Memory B cell (primary cell): ENCODE measurements at places on chromosomes 2 and 18.

DNA sequence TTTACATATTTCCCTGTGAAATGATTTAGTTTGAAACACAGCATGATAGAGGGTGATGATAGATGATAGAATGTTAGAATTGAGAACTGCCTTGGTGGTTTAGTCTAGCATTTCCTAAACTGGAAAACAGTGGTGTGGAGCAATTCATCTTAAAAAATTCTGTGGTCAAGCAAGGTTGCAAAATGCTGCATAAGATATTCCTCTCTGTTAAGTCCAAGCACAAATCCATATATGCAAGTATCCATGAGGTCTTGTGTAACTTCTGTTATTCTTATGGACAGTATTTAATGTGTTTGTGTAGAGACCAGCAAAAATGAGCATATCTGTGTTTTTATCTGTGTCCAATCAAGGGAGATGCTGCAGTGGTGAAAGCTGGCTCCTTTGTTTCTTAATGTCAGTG, 30.0 kb downstream of the CPS1 start:
- no peak for DNase-seq

DNA sequence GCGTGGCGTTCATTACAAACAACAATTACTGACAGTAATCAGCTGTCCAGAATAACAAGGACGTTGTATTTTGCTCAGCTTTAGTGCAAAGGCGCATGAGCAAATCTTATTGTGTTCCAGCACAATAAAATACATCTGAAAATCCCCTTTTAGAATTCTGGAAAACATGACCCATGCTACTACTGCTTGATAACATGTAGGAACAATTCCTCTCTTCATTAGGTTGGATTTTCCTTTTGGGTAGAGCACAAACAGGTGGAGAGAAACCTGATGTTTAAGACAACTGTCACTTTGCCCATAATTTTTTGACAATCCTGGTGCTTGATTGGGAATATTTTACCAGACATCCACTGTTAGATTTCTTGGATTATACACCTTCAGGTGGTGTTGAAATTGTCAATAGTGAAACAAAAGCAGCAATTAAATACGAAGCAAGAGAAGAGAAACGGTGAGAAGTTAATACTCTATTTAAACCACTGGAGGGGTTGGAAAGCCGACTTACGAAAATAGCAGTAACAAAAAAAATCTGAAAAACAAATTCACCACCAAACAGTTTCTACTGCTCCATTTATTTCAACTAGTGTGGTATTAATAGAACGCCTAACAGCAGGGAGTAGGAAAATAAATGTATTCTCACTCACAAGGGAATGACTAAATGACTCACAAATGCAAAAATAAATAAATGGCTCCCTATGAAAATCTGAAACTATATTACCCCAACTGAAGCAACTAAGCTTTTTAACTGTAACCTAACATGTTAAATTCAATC, 102.7 kb downstream of the CPO start:
- no peak for DNase-seq

DNA sequence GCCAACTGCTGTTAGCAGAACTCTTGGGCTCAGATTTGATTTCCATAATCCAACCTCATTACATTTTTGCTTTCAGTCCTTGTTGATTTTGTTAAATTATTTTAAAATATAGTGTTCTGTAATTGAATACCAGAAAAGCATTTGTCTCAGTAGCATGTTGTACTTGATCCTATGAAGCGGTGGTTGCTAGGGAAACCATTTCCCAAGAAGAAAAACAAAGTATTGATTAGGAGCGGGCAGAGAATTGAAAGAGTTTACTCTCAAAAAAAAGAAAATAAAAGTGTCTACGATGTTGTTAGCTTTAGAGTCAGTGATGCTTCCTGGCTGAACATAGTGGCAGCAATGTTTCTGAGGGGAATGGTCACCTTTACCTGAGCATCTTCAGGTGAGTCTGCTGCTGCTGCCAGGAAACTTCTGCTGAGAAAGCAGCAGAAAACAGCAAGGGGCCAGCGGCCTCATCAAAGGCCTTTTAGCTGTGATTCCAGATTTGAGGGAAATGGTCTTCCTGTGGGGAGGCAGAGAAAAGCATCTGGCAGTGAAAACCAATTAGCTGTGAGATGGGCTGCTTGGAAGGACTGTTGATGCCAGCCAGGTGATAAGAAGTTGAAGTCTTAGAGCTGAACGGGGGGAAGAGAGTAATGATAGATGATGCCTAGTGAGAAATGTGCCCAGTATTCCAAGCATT, 37.1 kb downstream of the CRIM1 start:
- no peak for DNase-seq

DNA sequence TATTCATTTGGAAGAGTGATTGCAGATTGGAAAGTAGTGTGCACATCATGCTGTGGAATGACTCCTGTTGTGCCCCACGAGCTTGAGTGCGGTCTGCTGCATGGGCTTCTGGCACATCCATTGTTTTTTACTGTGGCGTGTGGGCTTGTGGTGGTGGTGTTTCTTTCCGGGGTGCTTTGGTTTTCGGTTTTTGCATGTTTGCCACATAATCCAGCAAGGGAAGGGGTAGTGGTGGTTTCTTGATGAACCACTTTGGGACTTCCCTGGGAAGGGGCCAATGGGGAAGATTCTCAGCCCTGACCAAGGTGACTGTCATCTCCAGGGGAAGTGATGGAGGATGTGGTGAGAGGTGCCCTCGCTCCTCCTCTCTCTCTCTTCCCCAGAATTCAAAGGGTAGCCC, 57.0 kb downstream of the COA5 start:
- DNase-seq, result no peak

GRCh38 chr2:126862730-126863129, 36.0 kb upstream of the TEX51 start:
- DNase-seq, result no peak

DNA sequence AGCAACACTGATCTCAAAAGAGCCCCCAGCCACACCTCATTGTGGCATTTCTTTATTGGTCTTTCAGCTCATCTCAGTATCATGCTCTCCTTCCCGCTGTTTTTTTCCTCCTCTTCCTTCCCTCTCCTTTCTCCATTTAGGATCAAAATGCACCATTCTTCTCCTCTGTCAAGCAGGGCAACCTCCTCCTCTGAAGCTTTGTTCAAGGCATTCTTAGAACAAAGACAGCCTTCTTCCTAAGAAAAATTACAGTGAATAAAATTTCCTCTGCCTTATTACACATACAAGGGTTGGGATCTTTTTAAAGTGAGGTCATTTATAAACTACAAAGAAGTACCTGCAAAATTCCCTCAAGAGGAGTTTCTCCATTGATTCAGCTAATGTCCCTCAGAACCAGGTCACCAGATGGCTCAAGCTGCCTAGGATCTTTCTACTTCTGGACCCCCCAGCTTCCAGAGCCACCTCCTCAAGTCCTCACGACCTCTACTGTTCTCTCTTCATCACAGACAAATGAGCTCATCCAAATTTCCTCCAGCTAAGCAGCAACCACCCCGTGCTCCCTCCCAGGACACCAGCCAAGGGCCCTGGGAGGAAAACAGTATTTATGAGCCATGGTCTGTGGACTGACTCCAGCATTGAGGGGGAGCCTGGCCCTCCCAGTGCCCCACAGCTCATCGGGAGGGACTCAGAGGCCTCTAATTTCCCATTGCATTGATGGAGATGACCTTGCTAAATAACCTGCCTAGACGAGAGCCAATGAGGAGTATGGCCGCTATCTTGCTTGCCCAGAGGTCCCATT, 18.0 kb downstream of the SFXN5 start:
- DNase-seq, result no peak

DNA sequence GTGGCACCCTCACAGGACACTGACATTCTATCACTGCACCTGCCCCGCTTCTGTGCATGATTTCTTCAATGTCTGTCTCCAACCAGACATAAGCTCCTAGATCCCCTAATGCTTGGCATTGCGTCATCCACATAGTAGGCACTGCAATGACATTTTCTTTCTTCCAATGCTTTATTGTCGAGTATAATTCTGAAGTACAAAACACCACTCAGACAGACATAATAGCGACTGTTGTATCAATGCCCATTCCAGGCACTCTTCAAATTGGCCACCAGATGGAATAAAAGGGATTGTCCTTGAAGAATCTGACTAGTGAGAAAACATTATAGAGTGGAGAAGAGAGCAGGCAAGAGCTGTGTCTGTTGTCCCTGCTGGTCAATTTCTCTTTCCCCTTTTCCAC, 89.0 kb downstream of the LPIN1 start:
- no peak for DNase-seq

- no peak for DNase-seq
Measured at GRCh38 chr2:122535960-122536505, 780.6 kb downstream of the TSN start.

GRCh38 chr18:23234619-23235018, 99.3 kb downstream of the CABLES1 start:
- DNase-seq, result no peak

DNA sequence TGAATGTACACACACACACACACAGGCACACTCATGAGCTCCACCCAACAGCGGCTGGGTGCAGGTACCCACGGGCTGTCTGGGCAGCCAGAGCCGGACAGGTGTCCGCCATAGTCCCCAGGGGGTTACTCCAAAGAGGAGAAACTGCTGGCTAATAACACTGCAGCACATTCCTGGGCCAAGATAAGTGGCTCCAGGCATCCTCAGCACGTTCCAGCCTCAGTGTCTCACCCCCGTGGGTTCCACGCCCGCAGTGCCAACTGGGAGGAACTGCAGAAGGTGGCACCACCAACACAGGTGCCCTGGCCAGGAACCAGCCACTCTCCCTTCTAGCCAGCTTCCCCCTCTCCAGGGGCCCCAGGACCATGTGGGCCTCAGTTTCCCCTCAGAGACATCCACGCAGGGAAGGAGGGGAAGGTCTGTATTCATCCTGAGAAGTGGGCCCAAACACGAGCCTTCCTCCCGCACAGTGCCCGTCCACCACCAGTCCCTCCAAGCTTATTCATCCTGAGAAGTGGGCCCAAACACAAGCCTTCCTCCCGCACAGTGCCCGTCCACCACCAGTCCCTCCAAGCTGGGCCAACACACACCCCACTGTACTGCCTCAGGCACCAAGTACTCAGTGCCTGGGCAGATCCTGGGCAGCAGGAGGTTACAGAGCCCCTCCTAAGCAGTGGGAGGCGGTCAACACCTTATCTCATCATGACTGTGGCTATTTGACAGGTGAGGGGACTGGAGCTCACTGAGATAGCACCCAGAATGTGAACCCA, 47.6 kb downstream of the TNS1 start:
- no peak for DNase-seq

- DNase-seq, result no peak
Measured at GRCh38 chr2:150122871-150123613, 364.4 kb downstream of the RND3 start.

GRCh38 chr2:66547118-66547517, 112.2 kb downstream of the MEIS1 start:
- no peak for DNase-seq

- DNase-seq, result no peak
Measured at GRCh38 chr2:158815658-158816057, 20.5 kb downstream of the DAPL1 start.

DNA sequence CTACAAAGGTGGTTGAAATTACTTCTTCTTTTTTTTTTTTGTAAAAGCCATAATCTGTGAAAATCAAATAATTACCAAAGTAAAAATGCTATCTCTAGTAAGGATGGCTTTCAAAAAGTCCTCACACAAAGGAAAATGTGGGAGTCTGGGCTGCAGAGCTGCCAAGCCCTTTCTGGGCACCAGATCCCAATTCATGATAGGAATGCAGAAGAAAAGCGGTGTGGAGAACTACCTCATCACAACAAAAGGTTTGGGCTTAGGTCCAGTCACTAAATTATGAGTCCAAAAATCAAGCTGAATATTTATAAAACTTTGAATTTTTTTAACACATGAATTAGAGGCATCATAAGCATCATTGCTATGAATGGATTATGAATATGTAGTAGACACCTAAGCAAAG, 30.8 kb upstream of the EPHA4 start:
- DNase-seq, result no peak

DNA sequence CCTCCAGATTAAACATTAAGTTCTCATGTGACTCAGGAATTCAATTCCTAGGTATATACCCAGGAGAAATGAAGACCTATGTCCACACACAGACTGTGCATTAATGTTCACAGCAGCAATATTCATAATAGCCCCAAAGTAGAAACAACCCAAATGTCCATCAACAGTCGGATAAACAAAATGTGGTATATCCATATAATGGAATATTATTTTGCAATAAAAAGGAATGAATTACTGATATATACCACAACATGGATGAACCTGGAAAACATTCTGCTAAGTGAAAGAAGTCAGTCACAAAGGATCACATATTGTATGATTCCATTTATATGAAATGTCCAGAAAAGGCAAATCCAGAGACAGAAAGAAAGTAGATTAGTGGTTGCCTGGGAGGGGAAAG, 20.5 kb downstream of the PELI1 start:
- no peak for DNase-seq

DNA sequence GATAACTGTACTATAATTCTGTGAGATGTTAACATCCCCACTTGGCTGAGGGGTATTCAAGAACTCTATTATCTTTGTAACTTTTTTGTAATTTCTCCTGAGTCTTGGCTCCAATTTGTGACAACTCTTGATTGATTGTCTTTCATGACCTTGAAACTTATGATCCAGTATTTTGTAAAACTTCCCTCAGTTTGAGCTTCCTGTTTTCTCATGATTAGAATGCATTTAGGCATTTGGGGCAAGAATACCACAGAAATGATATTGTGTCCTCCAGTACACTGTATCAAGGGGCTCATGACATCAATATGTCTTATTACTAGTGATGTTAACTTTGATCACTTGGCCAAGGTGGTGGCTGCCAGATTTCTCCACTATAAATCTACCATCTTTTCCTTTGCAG, 37.4 kb downstream of the PNO1 start:
- no peak for DNase-seq

DNA sequence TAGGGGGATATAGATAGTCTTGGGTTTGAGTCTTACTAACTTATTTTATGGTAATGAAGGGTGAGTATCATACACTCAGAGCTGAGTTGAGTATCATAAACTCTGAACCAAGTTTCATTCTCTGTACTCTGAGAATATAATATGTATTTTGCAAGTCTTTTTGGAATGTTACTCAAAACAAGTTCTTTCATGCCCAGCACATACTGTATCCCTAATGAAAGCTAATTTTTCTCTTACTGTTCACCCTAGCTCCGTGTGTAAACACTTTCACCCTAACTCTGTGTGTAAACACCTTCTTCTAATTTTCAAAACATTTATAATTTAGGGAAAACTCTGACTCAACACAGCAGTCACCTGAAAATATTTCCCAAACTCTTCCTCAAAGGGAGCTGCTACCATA, 29.7 kb upstream of the CHST9 start:
- no peak for DNase-seq

DNA sequence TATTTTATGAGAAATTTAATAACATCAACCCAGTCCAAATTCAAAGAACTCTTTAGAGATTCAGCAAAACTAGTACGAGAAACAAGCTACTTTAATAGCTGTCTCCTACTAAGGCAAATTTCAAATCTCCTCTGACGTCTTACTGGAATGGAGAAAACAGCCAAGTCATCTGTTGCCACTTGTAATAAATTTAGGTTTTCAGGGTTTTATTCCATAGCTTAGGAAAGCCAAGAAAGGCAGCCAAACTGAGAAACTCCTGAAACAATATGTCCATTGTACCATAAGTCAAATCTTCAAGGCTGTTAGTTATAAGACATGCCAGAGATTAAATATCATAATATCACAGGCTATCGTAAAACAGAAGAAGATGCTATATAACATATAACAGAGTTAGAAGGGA, 524.6 kb upstream of the SETBP1 start:
- no peak for DNase-seq
